ENCODE measurements at places on chromosomes 16 and 17.

- DNase-seq, result peak; percentile 55
Measured at GRCh38 chr17:28524476-28525424, 18.6 kb downstream of the FOXN1 start.

DNA sequence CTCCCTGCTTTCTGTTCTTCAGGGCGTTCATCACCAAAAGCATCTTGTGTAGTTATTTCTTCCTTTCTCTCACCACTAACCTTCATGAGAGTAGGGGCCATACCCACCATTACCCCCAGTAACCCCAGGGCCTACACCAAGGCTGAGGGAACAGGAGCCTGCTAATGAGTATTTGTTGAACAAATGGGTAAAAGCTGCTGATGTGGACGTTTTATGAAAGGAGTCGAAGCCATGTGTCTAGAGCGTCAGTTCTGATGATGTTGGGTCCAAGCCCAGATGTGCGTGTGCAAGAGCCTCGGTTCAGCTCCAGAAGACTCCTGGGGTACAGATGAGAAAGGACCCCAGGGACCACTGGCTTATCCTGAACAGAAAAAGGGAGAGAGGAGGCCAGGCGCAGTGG is 77.1 kb upstream of the TBC1D3K start:
- DNase-seq, result no peak

- DNase-seq, result no peak
Measured at GRCh38 chr16:1081734-1082265, 9.3 kb downstream of the SSTR5 start.

DNA sequence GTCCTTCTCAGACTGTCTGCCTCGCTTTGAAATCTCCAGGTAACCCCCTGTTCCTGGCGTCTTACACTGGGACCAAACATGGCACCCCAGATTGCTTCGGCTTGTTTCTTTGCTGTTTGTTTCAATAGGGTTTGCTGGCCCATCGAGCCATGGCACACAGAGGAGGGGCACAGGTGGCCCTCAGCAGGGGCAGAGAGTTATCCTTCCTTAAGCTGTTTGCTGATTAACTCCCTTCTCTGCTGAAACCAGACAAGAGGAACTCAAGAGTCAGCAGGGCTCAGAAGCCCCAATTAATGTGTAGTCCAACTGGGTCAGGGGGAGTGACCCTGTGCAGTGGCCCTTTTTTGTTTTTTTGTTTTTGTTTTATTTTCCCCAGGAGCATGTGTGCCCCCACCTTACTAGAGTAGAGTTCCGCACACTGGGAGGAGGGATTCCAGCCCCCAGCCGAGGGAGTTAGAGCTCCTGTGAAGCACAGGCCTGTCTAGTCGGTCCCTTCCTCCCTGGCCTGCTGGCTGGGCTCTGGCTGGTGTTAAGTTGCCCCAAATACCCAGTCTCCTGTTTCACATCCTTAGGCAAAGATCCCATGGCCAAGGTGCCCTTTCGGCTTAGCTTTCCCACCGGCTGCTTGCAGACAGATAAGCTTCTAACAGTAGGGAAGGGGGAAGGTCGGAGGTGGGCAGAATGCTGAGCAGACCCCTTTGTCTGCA is 39.3 kb downstream of the YPEL2 start:
- DNase-seq, result no peak

DNA sequence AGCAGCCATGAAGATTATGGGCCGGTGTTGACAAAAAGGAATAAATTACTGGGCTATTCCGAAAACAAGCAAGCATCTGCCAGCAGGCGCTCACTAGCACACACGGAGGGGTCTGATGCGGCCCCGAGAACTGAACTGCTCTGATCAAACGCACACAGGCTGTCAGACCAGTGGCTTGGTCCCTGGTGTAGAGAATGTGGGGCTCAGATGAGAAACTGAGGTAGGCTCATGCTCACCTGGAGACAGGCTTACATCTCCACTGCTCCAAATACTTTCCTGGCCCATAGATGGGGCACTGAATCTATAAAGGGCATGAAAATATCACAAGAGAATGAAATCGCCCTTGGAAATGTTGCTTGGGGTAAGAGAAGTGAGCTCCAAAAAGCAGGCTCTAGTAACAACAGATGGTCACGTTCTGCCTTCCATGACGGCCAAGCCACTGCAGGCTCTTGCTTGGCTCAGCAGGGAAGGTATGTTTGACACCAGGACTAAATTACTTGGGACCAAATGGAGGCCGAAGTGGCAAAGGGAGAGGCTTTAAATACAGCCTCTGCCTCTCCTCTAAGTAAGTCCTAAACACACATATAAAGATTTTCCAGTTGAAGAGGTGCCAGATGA is 5.4 kb downstream of the ABR start:
- DNase-seq, result no peak

- DNase-seq, result peak; percentile 96
Measured at GRCh38 chr17:44587339-44587738, 30.1 kb downstream of the FZD2 start.

- peak; percentile 77 for DNase-seq
Measured at GRCh38 chr16:70788668-70789594, 12.0 kb downstream of the VAC14 start.

DNA sequence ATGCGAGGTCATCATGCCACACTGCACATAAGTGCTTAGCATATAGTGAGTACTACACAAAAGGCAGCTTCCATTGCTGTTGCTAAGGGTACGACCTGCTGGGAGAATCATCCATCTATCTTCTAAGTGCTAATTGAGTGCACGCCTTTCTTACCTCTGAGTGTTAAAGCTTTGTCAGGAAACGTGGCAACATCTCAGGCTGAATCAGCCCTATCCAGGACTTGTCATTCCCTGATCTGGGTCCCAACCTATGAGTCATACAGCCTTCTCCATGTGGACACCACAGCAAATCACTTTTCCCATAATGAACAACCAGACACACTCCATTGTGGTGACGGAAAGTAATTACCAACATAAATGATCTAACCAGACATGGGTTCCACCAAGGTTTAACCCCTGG is 201.1 kb upstream of the MAF start:
- no peak for DNase-seq

DNA sequence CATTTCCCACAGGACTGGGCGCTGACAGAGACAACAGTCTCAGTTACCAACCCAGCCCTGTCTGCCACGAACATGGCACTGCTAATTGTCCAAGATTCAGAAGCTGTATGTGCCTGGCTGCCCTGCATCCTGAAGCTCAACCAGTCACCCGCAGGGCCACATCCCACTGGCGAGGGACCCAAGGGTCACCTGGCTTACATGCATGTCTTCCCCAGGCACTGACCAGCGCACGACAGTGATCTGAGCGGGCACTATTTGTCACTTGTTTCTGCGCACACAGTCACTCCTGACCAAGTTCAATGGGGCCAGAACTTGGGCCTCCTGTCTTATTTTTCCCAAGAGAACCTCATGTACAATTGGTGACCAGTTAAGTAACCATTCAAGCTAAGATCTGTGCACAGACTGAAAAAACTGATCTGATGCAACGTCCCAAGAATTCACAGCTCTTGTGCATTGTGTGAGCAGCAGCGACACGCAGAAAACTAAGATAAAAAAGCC is 13.1 kb downstream of the USP7 start:
- peak; percentile 66 for DNase-seq

- DNase-seq, result no peak
Measured at GRCh38 chr16:31333686-31334649, 21.0 kb upstream of the ITGAX start.

DNA sequence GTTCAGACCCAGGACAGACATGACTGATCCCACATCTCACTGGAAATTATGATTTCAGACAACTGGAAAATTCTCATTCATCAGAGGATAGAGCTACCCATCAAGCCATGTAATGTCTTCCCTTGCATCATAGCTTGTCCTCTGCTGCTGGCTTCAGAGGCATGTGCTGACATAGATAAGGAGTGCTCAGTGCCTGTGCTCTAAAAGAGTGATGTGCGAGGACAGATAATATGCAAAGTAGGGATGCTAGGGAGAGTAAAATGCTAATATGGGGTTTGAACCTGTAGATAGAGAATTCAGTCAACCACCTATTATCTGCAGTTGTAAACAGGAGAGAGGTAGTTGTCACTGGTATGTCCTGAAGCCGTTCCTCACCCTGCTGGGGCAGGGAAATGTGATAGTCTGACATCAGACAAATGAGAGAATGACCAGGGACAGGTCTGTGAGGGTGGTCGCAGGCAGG is 349.7 kb upstream of the CCL2 start:
- DNase-seq, result no peak

GRCh38 chr17:81148986-81149533 is 16.2 kb upstream of the PVALEF start:
- no peak for DNase-seq

- DNase-seq, result no peak
Measured at GRCh38 chr16:10033556-10033955, 148.7 kb downstream of the GRIN2A start.

DNA sequence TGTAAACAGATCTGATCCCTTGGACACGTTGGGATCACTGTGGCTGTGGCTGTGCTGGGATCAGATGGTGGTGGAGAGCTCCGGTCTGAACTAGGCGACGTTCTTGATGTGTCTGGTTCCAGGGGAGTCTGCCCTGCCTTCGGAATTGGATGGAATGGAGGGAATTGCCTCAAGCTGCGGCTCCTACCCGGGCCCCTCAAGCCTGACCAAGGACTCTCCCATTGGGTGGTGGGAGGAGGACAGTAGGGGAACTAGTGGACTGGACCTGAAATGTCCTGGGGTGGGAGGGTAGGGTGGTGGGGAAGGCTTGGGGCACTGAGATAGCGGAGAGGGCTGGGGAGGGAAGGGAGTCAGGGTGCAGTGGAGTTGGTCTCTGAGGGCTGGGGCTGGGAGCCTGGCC is 3.2 kb upstream of the UBALD1 start:
- no peak for DNase-seq

DNA sequence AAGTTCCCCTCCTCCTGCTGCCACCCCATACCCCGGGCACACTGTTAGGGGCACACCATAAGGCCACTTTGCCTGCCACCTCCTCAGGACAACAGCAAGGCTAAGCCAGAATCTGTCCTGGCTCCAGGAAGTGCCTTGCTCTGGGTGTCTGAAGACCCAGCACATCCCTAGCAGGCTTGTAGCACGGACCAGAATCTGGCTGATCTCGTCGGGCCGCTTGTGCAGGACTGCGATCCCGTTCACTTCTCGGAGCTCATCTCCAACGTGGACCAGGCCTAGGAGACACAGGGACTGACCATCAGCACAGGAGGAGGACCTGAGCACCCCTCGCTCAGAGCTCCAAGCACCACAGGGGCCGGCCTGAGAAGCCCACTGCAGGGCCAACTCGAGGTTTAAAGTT is 7.4 kb downstream of the MPP3 start:
- DNase-seq, result no peak

DNA sequence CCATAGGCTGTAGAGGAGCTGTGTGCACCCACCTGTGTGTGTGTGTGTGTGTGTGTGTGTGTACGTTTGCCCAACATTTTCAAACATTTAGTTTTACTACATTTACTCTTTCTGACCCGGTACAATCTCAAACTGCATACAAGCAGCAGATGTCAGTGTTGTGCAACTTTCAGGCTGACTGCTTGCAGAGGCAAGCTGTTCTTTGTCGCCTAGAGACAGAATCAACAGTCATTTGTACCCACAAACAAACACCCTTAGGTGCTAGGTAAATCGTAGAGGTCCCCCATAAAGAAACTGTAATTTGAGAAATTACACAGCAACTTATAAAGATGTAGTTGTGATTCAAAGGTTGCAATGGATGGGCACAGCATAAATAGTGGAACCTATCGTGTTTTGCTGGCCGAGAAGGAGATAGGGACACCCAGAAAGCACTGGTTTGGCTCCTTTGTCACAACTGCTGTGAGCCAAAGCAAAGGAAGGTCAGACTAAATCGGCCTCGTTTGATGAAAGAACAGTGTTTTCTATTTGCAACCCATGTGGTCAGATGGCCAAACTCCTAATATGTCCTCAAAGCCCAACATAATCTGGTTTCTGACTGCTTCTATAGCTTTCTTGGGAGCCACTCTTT is 478.4 kb downstream of the TOX3 start:
- peak; percentile 37 for DNase-seq

- no peak for DNase-seq
Measured at GRCh38 chr16:229731-230281, 557 bp upstream of the LUC7L start.

DNA sequence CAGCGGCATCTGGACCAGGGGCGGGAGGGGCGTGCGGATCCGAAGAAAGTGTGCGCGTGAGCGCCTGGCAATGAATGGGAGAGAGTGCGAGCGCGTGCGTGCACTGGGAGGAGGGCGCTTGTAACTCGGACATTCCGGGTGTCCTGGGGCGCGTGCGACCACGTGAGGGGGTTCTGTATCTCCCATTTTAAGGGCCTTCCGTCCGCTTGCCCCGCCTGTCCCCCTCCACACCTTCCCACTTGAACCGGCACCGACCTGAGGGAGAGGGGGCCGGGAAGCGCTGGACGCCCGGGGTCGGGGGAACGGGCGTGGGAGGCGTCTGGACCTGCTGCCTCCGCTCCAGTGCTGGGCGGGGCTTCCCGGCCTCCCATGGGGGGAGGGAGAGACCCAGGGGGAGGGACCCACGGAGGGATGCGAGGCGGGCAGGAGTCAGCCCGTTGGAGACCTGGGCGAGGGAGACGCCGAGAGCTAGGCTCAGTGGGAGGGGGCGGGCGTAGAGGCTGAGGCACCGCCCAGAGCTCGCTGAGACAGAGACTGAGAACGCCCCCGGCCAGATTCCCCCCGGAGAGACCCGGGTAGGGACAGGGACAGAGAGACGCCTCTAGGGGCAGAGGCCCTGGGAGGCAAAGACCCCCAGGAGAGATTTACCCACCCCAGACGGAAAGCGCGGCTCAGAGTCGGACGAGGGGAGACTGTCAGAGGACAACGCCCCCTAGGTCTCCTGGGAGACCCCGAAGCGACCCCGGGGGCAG is at the start of gene KREMEN2:
KREMEN2 (plus strand) TSS at position 553 of the 752 bp plus-strand sequence. CDS start 246 bp downstream, outside the sequence.
- peak; percentile 54 for DNase-seq

DNA sequence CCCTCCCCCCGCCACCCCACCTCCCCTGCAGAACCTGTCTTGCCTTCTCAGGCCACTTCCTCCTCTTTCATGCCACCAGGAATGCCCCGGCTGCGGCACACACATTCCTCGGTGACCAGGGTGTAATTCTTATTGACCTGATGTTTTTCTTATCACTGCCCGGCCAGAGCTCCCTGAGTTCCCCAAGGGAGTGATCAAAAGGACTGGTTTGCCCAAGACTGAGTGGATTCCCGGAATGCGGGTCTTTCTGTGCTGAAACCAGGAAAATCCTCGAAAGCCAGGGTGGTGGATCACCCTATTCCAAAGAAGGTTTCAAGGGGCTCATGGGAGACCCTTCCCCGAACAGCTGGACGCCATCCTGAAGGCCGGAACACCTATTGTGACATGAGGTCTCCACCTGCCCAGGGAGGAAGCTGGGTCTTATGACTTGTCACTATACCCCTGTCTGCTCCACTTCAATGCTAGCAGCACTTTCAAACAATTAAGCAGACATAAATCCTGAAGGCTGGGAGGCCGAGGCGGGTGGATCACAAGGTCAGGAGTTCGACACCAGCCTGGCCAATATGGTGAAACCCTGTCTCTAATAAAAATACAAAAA is 53.0 kb upstream of the RPL38 start:
- no peak for DNase-seq
